ENCODE measurements at places on chromosomes 2 and 18.
A peak's percentile ranks its signal among the peaks of the same experiment; 100 is the strongest.

DNA sequence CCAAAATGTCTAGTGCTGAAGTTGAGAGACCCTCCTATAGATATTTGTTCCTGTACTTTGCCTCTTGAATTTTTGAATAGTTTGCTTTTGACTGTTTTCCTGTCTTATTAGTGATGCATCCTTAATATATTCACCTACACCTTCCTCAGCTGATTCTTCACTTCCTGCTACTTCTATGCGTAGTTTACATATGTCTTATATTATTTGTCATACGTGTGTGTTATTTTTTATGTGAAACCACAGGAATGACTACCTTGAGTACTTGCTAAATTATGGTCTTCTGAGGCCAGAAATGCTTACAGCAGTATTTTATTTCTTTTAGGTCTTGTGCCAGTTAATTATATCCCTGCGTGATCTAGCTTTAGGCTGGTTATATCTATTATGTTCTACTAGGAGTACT, 9.9 kb downstream of the UBE2E3 start:
- no peak for DNase-seq

DNA sequence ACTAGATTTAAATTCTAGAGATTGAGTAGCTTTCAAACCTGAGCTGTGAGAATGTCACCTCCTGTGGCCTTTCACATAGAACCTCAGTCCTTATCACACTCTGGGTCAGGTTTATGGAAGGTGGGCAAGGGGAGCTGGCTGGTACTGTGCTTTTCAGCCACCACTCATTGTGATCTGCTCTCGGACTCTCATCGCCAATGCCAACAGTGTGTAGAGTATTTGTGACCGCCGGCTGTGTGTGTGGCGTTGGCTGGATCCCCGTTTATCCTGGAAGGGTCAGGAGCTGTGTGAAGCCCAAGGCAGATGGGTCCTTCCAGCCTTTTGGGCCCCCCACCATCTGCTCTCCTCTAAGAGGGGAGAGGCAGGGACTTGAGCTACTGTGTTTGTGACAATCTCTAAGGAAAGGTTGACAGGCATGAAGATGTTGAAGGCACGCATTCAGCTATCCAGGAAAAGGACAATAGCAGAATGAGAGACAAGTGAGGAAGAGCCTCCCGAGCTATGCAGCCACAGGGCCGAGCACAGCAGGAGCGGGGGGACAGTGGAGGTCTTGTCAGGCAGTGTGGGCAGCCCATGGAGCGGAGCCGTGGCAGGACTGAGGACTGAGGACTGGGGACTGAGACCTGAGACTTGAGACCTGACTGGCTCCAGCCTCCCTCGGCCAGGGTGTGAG, 107.1 kb upstream of the TPO start:
- no peak for DNase-seq

DNA sequence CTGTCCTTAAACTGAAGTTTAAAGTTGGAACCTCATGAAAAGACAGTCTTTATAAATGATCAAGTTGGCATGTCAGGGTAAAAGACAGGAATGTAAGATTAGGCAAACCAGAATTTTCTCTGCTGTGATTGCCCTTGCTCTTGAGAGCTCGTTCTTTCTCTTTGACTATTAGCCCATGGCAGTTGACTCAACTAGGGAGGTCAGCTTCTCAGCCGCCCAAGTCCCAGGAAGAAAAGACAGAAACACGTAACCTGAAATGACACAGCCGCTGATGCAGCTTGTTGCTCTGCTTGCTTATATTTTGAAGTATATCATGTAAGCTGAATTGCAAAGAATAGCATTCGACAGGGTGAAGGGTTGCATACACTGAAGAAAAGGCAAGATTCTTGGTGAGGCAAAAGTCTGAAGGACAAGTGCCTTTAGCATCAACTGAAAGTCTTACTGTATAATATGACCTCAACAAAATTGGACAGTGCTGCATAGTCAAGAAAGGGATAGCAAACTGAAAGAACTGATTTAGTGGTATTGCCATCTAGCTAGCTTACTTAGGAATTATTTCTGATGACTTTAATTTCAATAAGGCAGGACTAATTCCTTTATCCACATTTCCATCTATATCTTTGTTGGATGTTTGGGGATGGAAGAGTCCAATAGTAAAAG, 54.7 kb downstream of the ARHGAP15 start:
- no peak for DNase-seq

DNA sequence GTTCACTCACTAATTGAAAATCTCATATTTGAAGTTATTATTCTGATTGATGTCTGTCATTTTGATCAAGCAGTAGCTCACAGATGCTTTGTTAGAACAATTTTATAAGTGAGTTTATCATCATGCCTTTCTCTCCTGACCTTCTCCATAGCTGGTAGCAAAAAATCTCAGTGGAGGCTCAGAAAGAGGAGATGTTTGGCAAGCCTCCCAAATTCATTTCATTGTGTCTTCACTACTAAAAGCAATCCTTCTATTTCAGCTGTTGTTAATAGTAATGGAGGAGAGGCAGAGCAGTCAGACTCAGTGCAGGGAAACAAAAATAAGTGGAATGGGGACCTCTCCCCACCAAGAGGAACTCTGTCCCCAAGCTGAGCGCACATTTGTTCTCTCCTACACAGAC, 2127.8 kb upstream of the CELF4 start:
- no peak for DNase-seq

DNA sequence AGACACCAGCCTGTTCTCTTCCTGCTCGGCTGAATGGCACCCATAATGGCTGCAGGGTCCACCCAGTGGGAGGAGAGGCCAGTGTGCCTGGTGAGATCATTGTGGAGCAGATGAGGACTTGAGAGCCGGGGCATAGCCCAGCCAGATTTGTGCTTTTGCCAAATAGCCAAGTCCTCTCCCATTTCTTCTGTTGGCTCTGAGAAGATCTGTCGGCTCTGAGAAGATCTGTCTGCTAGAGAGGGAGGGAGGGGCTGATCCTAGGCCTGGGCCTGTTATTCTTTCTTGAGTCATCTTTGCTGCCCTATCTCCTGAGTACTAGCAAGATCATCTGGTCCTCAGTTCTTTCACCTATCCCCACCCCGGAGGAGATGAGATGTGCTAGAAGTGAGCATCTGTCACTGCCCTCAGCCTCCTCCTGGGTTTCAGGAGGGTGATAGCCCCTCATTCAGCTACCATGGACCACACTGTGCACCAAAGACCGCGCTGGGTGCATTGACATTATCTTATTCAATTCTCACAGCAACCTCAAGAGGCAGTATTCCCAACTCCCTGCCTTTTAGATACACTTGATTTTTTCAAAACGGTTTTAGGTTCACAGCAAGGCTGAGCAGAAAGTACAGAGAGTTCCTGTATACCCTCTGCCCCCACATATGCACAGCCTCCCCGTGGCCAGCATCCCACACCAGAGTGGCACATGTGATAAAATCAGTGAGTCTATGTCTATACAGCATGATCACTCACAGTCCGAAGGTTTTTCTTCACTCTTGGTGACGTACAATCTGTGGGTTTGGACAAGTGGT, 98.6 kb downstream of the CAPN13 start:
- DNase-seq, result no peak

- no peak for DNase-seq
These were observed 17.9 kb downstream of the HS1BP3 start for GRCh38 chr2:20633001-20633400.

GRCh38 chr2:184416146-184416913, 182.0 kb upstream of the ZNF804A start:
- DNase-seq, result no peak

DNA sequence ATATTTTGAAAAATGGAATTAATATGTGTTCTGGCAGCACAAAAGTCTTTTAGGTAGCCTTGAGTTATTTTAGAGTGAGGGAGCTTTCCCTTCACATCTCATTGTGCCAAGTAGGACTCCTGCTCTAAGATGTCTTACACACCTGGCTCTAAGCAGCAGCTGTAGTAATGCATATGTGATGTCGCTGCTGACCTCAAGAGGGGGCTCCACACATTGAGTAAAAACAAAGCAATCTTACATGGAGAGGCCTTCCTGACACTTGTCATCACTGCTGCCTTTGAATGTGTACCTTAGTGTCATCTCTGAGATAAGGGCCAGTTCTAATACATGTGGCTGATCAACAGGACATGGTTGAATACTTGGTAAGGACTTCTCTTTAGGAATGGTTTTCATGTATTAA, 75.8 kb downstream of the ACTR3 start:
- peak; percentile 7 for DNase-seq

DNA sequence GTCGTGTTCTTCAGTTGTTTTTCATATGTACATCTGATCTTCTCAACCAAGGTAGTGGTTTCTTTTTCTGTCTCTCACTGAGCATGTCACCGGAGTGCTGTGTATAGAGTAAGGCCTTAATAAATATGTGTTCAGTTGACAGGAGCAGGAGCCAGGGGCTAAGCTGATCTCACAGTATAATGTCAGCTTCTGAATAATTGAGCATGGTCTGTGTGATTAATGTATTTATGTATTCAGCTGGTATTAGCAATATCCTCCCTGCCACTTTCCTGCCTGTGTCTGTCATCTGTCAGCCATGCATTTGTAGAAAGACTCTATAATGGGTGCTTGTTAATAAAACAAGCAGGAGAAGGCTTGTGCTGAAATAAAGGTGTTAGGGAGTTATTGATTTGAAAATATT, 198.9 kb downstream of the ADCYAP1 start:
- DNase-seq, result no peak

GRCh38 chr2:64092502-64092901, 51.7 kb downstream of the PELI1 start:
- DNase-seq, result no peak

DNA sequence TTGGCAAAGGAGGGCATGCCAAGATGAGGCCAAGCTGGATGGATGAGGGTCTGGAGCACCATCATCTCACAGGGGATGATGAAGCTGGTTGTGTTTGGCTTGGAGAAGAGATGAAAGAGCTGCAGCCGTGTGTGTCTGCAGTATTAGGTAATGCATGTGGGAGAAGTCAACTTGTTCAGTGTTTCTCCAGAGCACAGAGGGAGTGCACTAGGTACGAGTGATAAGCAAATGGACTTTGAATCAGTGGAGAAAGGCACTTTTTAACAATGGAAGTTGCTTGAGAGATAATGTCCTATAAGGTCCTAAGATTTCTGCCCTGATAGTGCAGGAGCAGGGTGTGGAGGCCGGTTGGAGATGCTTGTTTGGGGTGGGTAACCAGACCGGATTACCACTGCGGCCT, 36.0 kb downstream of the SLC14A2 start:
- no peak for DNase-seq

DNA sequence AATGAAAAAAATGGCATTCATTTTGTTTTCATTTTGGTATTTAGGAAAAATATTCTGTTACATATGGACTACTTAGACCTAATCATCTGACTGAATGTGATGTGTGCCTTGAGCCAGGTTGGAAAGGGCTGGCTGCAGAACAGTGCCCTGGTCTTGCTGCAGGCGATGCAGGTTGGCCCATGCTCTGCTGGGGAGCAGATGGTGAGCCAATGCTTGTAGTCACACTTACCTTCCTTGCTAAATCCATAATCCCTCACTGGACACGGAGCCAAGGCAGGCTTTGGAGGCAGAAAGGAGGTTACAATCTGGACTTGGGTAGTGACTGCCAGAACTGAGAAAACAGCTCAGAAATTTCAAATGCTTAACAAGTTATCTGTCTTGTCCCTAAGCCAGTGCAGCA, 228.7 kb downstream of the ARHGAP15 start:
- peak; percentile 16 for DNase-seq

- DNase-seq, result peak; percentile 44
These were observed 149.4 kb upstream of the NDUFV2 start for GRCh38 chr18:8952769-8953760.

DNA sequence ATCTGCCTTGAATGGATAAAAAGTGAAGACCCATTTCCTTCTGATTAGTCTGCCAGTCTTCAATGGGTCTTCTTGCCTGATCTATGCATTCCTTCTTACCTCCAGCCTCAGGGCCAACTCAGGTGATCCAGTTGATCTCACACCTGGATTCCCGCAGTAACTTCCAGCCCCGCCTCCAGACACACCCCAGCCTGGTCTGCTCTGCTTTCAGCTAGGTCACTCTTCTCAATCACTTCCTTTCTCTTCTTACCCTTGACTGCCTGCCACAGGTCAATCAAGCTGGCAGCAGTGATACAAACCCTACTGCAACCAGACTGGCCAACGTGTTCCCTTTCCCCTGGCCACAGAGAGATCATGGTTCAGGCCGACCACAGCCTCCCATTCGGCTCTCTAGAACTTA, 263.6 kb downstream of the ZNF516 start:
- DNase-seq, result no peak

DNA sequence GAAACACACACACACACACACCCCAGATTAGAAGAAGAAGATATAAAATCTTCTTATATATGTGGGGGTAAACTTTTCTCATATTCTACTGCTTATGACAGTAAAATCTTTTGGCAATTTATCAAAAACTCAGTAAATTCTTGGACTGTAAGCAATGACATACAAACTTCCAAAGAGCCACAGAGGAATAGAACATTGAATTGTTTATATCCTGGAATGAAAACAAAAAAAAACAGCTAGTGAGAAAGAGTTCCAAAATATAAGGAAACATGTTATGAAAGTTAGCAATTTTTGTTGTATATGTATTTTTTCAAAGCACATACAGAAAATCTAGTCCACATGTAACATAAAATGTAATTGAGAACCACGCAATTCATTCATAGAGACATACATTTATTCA, 764.9 kb downstream of the DSC3 start:
- no peak for DNase-seq

DNA sequence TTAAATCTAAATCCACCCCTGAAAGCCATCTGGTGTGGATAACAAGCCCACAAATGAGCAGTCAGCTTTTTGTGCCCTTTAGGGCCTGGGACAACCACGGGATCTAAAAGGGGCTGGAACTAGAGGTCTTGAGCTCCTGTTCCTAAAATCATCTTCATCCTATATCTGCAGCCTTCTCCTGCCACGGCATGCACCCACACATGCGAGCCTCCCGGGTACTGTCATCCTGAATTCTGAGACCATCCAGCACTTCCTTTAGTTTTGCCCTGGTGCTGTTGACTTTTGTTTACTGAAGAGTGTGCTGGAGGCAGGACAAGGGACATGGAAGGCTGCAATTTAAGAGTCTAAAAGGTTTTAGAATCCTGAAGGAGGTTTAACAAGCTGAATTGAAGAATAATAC, 183.2 kb downstream of the FAM210A start:
- no peak for DNase-seq

DNA sequence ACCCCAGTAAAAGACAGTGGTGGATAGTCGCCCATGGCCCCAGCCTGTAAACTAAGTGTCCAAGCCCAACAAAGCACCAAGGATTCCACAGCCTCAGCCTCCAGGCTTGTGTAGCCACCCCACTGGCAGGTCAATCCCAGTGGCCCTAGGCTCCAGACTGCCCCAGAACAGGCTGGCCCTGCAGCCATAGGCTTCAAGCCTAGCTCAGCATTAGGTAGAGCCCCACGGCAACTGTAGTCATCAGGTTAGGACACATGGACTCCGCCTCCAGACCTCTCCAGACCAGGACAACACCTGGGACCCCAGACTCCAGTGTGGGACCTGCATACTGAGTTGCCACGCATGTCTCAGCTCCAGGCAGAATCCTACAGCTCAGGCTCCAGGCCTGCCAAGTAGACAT, 1590.6 kb upstream of the DDX18 start:
- DNase-seq, result no peak

DNA sequence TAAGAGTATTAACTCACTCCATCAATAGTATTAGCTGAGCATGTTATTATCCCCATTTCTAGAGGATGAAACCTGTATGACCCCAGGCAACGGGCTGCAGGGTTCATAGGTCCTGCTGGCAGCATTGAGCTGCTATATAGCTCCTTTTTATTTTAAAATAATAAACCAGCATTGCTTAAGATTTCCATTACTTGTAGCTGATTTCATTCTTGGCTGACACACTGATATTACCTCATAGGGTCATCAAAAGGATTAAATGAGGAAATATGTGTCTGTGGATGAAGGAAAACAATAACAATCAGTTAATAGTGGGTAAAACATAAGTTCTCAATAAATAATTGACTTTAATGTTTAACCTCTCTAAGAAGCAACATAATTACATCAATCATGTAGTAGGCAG, 48.3 kb upstream of the NRP2 start:
- DNase-seq, result no peak
